ENCODE measurements at places on chromosomes 3 and 15. TPM values are rescaled to one million over a fixed set of nuclear protein-coding genes. Genes with fewer than 3 reads are reported as not detected.

DNAJA4 gene
- 0.25 TPM for total RNA-seq

TRIM59 gene
- total RNA-seq, result 41.1 TPM

TTC21A gene
- 1.8 TPM for total RNA-seq

GRCh38 chr3:108830991-108831614 is 8.5 kb downstream of the TRAT1 start:
- DNase-seq, result no peak
- H3K27me3 ChIP-seq, result no peaks in the 10 kb centered on the region
- H3K4me1 ChIP-seq, result no peaks in the 10 kb centered on the region
- no peak overlapping the region for H3K27ac ChIP-seq

DNA sequence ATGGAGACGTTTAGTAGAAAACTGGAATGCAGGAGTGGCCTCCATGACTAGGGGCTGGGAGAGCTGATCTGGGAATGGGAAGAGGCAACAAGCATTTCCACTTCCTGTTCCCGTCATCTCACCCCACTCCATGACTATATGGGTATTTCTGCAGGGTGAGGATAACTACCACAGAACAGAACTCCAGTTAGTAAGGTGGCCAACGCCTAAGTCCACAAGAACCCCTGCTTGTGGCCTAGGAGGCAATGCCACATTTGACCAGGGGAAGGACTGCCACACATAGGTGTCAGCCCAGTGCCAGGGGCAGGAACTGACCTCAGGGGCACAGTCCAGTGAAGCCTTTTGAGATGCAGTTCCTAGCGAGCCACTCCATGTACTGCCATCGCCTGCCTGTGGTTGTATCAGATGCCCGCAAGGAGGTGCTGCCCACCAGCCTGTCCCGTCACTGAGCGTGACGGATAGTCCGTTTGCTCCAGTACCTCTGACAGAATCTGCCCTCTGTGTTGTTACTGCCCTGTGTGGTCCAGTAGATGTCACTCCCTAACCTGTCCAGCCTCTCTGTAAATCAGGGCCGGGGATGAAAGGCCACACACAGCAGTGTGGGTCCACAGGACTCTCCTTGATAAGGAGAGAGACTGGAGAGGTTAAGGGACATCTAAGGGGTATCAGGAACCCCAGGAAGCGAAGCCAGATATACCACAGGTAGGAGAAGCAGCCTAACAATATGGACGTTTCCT is 3.5 kb upstream of the MTFMT start:
- DNase-seq, result no peak
- H3K36me3 ChIP-seq, result peaks cover 6% of the 10 kb centered on the region
- H3K27me3 ChIP-seq, result peaks cover 6% of the 10 kb centered on the region
- peaks cover 24% of the 10 kb centered on the region for H3K4me1 ChIP-seq
- no peak overlapping the region for H3K27ac ChIP-seq

DNA sequence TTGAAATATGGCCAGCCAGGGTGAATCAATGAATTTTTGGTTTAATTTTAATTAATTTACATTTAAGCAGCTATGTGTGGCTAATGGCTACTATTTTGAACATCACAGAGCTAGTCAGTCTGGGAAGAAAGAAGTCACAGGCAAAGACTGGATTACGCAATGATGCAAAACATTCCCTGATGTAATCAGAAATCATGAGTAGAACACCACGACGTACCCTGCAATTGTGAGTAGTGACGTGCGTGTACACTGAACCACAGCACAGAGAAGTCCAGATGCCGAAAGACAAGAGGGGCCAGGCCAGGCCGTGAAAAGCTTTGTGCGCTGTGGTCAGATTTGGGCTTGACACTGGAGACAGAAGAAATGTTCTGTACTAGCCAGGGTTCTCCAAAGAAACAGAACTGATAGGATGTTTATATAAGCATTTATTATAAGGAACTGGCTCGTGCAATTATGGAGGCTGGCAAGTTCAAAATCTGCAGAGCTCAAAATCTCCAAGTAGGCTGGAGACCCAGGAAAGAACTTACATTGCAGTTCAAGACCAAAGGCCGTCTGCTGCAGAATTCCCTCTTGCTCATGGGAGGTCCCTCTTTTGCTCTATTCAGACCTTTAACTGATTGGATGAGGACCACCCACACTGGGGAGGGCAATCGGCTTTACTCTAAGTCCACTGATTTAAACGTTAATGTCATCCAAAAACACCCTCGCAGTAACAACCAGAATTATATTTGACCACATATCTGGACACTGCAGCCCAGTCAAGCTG is 44.6 kb downstream of the SH3BP5 start:
- peak overlapping the region; percentile 56 for H3K4me3 ChIP-seq
- H3K27me3 ChIP-seq, result peaks cover 3% of the 10 kb centered on the region
- H3K36me3 ChIP-seq, result no peaks in the 10 kb centered on the region
- H3K4me1 ChIP-seq, result peaks cover 24% of the 10 kb centered on the region
- peak; percentile 82 for DNase-seq

DNA sequence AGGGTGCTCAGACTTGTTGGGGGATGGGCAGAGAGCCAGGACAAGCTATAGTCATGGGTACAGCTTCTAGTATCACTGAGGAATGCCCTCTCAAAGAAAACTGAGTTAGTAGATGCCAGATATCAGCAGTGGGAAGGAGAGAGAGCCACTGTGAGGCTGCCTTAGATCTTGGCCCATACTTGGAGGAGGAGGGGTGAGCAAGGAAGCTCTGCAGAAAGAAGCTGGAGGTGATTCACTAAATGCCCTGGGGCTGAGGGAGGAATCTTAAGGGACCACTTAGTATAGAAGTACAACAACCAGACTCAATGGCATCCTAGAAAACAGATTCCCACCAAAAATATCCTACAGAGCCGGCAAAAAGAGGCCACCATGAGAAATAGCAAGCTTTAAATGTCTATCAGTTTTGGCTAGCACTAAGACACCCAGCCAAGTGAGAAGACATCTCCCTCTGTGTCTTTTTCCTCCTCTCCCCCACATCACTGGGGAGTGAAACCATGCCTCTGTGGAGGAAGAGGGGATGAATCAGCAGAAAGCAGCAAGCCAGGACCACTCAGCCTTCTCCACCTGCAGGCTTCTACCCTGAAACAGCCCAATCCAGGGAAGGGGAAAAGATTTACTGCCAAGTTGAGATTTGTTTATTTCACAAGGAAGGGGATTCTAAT is 282.5 kb upstream of the STT3B start:
- peak; percentile 76 for DNase-seq
- peaks cover 30% of the 10 kb centered on the region for H3K4me1 ChIP-seq
- H3K4me3 ChIP-seq, result peak overlapping the region; percentile 51
- H3K36me3 ChIP-seq, result peaks cover 5% of the 10 kb centered on the region
- peak overlapping the region; percentile 77 for H3K27ac ChIP-seq
- H3K27me3 ChIP-seq, result no peaks in the 10 kb centered on the region

DNA sequence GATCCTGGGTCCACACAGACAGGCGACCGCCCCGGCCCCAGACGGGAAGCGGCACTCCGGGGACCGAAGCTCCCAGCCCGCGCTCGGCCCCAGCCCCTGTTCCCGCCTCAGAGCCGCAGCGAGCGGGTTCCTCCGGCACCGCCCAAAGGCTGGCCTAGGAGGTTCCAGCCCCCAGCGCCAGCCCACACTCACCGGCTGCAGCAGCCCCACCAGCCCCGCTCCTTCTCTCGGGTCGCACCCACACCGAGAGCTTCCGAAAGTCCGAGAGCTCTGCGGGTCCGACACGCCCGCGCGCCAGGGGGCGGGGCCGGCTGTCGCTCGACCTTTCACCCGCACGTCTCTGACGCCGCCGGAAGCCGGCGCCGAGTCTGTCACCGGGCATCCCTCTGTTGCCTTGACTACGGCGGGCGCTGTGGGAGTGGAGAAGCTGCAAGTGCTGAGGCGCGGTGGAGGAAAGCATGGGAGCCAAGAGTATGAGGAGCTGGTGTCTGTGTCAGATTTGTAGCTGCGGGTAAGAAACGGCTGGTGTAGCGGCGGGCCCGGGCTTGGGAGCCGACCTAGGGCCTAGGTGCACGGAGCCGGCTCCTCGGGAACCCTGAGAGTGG is at the start of the genes EFL1 and SAXO2:
EFL1 (minus strand) TSS at position 313 of the 605 bp plus-strand sequence. CDS start 956 bp downstream, outside the sequence.
SAXO2 (plus strand) TSS at position 397 of the 605 bp plus-strand sequence; CDS start at position 459, 62 bp downstream.
- peak within 1 kb of the TSS; percentile 97 for H3K4me3 ChIP-seq
- DNase-seq, result peak; percentile 90

GRCh38 chr15:80105193-80105592 is 45.7 kb downstream of the ZFAND6 start:
- peaks cover 14% of the 10 kb centered on the region for H3K36me3 ChIP-seq
- H3K4me3 ChIP-seq, result peak overlapping the region; percentile 66
- no peaks in the 10 kb centered on the region for H3K27me3 ChIP-seq
- peak overlapping the region; percentile 80 for H3K27ac ChIP-seq

GRCh38 chr3:144652573-144652972 is 681.0 kb downstream of the DIPK2A start:
- no peak overlapping the region for H3K4me3 ChIP-seq
- no peaks in the 10 kb centered on the region for H3K27me3 ChIP-seq
- no peaks in the 10 kb centered on the region for H3K36me3 ChIP-seq
- no peak overlapping the region for H3K27ac ChIP-seq
- no peaks in the 10 kb centered on the region for H3K4me1 ChIP-seq

DNA sequence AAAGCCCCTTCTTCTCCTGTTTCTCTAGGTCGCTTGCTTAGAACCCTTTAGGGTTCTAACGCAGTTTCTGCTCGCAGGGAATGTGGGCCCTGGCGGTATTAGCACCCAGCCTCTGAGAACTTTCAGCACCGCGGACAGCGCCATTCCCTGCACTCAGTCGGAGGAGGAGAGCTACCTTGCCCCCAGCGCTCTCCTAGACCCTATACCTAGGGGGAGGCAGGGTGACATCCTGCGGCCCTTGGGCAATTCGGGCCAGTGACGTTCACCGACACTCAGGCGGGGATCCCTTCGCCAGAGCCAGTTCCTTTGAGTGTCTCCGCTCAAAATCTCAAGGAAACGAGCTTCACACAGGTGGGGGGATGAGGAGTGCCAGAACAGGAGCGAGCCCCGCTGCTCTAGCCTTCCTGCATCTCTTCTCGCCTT is 1.3 kb downstream of the SLC7A14 start:
- H3K4me1 ChIP-seq, result peaks cover 11% of the 10 kb centered on the region
- peaks cover 22% of the 10 kb centered on the region for H3K27me3 ChIP-seq
- peak overlapping the region; percentile 63 for H3K4me3 ChIP-seq
- H3K27ac ChIP-seq, result no peak overlapping the region

GRCh38 chr15:37137221-37137620 is 36.9 kb upstream of the MEIS2 start:
- no peaks in the 10 kb centered on the region for H3K27me3 ChIP-seq
- H3K4me3 ChIP-seq, result no peak overlapping the region
- H3K27ac ChIP-seq, result no peak overlapping the region
- H3K36me3 ChIP-seq, result no peaks in the 10 kb centered on the region
- no peak for DNase-seq
- H3K4me1 ChIP-seq, result peaks cover 52% of the 10 kb centered on the region

DNA sequence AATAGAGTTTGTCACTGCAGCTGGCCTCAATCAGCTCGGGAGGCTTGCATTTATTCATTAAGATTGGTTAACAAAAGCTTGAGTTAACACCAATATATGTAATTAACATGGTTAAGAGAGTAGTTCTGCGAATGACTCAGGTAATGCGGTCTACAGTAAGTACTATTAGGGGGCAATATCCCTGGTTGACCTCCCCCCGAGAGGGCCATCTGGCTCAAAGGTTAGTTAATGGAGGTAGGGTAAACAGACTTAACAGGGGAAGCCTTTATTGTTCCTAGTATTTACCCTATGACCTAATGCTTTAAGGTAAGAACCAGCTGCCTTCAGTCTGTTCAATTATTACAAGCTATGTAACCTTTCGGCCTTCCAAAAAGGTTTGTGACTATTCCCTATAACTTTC is 403.3 kb upstream of the SGO1 start:
- no peak overlapping the region for H3K4me3 ChIP-seq
- H3K36me3 ChIP-seq, result no peaks in the 10 kb centered on the region
- DNase-seq, result no peak
- no peaks in the 10 kb centered on the region for H3K27me3 ChIP-seq

GRCh38 chr3:182248349-182248880 is 536.7 kb downstream of the SOX2 start:
- H3K4me3 ChIP-seq, result no peak overlapping the region
- H3K27me3 ChIP-seq, result no peaks in the 10 kb centered on the region
- H3K27ac ChIP-seq, result no peak overlapping the region
- H3K4me1 ChIP-seq, result no peaks in the 10 kb centered on the region

DNA sequence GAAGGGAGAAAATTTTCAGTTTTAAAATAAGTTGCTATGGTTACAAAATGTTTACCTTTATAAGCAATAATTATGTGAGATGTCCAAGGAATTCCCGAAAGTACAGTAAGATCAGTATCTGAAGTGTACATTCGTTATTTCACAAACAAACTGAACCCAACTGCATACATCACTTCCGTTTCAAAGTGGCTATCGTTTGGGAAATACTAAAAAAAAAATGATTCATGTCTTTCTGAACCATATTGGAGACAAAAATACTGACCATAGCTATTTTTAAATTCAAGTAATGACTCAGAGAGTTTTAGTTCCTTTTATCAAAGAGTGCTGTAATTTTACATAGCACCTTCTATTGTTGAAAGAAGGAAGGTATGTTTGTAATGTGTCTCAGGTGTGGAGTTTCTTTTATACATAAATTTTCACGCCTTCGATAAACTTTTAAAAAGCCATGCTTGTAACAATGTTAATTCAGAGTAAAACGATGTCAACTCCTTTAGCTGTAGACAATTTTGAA is 8.0 kb upstream of the ANKRD28 start:
- peak overlapping the region; percentile 81 for H3K27ac ChIP-seq
- H3K27me3 ChIP-seq, result no peaks in the 10 kb centered on the region
- peaks cover 14% of the 10 kb centered on the region for H3K36me3 ChIP-seq
- H3K4me1 ChIP-seq, result peaks cover 82% of the 10 kb centered on the region

GRCh38 chr3:27093771-27094170 is 275.4 kb downstream of the NEK10 start:
- peaks cover 9% of the 10 kb centered on the region for H3K4me1 ChIP-seq
- no peak overlapping the region for H3K27ac ChIP-seq
- DNase-seq, result no peak
- H3K4me3 ChIP-seq, result no peak overlapping the region

- no peaks in the 10 kb centered on the region for H3K36me3 ChIP-seq
- no peaks in the 10 kb centered on the region for H3K27me3 ChIP-seq
- H3K4me3 ChIP-seq, result no peak overlapping the region
- no peak for DNase-seq
- no peak overlapping the region for H3K27ac ChIP-seq
Measured at GRCh38 chr15:93482731-93483130, 393.7 kb upstream of the RGMA start.

GRCh38 chr15:83905556-83906273 is 251.8 kb downstream of the ADAMTSL3 start:
- peaks cover 8% of the 10 kb centered on the region for H3K36me3 ChIP-seq
- no peaks in the 10 kb centered on the region for H3K4me1 ChIP-seq
- H3K27ac ChIP-seq, result no peak overlapping the region
- no peaks in the 10 kb centered on the region for H3K27me3 ChIP-seq

DNA sequence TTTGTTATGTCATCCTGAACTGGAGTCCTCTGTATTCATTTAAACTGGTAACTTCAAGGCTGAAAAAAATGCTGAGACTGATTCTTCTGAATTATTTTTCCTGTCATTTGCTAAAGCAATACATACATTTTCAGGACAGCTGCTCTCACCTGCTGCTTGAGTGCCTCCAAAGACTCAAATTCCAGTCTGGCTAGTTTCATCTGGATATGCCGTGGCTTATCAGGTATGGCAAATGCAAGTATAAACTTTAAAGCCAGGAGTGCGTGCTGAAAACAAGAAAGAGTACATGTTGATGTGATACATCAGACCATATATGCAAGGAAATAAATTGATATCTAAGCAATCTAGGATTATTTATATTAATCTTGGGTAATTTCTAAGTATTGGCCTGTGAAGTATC is 146.1 kb downstream of the SNRK start:
- no peak for DNase-seq
- no peak overlapping the region for H3K27ac ChIP-seq
- no peaks in the 10 kb centered on the region for H3K4me1 ChIP-seq
- peaks cover 12% of the 10 kb centered on the region for H3K36me3 ChIP-seq
- no peak overlapping the region for H3K4me3 ChIP-seq

All from HFFc6 (cell line).